NK-92 treated with Interleukin-12 subunit alpha and Interleukin-12 subunit beta, amount 100 ng/mL, for 24 hours (cell line): ENCODE measurements at places on chromosomes 5 and 9.

GRCh38 chr5:109694451-109694891 lies 4.7 kb downstream of the MAN2A1 start:
- no peak for DNase-seq

GRCh38 chr9:92179286-92180001 lies 64.2 kb upstream of the SPTLC1 start:
- DNase-seq = no peak

GRCh38 chr9:108708448-108708847 lies 147.3 kb downstream of the ACTL7B start:
- DNase-seq = no peak

DNA sequence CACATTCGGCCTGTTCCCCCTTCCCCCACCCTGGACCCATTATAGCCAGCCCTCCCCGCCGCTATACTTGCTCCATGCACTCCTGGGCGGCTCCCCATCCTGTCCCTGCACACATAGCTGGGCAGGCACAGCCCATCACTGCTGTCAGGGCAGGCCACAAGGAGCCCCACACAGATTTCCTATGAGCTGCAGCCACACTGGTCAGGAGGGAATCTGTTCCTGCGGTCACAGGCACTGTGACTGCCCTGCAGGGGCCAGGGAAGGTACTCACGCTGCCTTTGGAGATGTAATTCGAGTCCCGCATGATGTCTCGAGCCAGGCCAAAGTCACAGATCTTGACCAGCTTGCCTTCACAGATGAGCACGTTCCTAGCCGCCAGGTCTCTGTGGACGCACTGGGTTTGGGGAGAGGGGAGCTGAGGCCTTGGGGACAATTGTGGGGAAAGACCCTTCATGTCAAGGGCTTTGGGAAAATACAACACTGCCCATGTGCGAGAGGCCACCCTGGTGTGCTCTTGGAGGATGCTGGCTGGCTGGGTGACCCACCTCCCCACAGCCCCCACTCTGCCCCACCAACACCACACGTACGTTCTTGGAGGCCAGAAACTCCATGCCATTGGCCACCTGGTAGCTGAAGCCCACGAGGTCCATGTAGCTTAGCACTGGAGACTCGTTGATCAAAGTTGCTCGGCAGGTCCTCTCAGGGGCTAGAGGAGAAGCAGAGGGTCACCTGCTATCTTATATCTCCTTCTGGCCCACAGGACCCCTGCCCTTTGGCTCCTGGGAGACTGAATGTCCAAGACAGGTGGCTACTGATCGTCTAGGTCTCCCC lies 34.5 kb upstream of the CSF1R start:
- no peak for DNase-seq

DNA sequence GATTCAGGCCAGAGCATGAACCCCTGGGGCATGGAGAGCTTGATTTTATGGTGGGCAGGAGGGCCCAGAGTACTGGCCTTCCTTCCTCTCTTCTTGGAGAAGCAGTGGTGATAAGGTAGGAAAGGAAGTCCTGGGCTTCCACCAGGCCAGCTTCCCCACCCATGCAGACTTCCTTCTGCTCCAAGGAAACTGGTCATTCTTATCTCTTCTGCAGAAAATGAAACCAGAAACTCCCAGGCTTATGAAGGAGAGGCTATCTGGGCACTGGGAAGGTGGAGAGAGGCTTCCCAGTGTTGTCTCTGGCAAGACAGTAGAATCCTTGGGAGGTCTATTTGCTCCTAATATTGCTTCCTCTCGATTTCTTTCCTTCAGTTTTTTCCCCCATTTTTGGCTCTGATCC lies 110.5 kb upstream of the EQTN start:
- DNase-seq = no peak
